Activated T-cell treated with anti-CD3 and anti-CD28 coated beads for 4 hours (primary cell): ENCODE measurements at places on chromosomes 6 and 20.

GRCh38 chr6:129133770-129134192, 250.8 kb downstream of the LAMA2 start:
- no peak for DNase-seq

DNA sequence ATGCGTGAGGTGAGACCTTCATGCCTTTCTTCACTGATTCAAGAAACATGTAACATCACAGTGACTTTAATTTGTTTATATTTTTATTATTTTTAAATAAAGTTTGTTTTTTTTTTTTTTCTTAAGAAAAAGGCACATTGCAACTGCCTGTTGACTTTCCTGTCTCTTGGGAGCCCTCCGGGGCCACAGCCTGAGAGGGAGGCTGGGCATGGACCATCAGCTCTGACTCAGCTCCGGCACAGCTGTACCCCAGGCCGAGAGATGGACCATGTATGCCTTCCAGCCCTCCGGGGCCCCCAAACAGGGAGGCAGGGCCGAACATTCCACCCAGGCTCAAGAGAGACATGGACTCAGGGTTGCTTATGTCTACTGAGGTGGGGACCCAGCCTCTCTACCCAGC, 99.9 kb downstream of the NFATC2 start:
- DNase-seq: no peak

DNA sequence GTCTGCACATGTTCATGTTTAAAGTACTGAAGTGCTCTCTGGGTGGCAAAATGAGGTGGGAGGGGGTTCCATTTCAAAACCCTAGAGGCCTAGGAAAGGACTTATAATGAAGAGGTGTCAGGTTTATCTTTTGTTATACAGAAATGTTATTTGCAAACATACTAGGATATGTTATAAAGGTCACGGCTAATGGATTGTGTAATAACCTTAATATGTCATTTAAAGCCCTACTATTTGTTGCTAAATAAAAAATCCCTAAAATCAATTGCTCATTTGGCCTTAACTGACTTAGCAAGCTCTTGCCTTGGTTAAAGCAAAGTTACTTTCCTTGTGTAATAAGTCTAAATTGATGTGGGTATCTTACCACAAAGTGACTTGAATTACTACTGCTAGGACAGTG, 8.8 kb downstream of the NKX2-4 start:
- DNase-seq: no peak

GRCh38 chr20:9408422-9409300, 105.7 kb upstream of the LAMP5 start:
- DNase-seq: no peak

DNA sequence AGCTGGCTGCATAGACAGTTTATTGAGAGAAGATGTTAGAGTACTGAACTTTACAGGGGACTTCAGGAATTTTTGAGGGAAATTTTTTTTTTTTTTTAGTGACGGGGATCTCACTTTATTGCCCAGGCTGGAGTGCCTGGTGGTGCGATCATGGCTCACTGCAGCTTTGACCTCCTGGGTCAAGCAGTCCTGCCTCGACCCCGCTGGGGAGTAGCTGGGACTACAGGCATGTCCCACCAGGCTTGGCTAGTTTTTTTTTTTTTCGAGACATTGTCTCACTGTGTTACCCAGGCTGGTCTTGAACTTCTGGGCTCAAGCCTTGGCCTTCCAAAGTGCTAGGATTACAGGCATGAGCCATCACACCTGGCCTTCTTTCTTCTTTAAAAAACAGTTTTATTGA, 10.8 kb upstream of the EFCAB8 start:
- DNase-seq: no peak

DNA sequence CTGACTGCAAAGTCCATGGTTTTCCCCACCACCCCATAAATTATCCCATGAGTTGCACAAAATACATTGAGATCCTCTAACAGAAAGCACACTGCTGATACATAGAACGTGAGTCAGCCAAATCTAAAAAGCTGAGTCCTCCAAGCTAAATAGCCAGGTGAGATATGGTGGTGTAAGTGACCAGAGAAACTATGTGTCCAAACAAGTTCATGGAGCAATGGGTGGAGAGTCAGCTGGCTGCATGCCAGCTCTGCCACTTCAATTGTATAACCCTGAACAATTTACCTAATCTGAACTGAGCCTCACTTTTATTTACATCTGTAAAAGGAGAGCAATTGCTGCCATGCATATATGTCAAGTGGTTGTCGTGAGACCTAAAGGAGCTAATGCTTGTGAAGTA, 9.7 kb downstream of the SNAP25 start:
- no peak for DNase-seq

GRCh38 chr6:10968776-10969175, 75.3 kb downstream of the ELOVL2 start:
- DNase-seq: no peak

DNA sequence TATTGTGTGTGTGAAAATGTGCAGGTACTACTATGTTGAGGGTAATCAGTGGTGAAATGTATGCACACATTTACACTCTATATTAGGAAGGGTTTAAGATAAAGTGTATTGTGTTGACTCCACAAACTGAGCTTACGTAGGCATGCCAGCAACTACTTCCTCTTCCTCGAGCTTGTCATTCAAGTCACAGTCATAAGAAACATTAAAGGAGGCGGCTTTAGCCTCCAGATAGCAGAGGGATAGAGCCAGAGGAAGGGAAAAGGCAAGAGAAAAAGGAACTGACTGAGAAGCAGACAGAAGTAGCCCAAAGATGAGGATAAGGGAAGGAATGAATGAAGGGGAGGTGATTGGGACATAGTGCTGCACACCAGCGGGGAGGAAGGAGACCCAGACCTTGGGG, 55.2 kb downstream of the SMLR1 start:
- DNase-seq: no peak

DNA sequence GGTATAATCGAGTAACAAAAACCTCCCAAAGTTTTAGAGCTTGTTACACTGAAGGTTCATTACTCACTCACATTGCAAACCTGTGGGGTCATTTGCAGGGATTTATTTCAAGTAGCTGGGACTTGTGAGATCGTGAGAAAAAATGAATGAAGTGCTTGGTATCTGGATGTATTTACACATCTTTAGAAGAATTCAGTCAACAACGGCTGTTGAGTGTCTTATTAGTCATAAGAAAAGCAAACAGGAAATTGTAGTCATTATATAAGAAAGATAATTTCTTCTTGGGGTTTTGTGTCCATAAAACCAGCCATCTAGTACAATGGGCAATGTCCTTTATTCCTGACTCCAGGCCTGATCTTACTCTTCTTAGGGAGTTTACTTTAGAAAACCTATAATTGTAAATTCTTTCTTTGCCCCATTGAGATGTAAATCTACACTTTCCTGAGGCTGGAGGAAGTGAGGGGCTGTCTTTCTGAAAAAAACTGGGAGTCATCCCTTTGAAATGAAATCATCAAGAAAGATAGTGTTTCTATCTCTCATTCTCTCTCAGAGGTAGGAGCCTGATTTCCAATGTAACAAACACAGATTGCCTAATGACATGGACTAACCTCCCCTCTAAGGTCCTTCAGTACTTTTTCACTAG, 202.5 kb upstream of the ASCC3 start:
- no peak for DNase-seq

DNA sequence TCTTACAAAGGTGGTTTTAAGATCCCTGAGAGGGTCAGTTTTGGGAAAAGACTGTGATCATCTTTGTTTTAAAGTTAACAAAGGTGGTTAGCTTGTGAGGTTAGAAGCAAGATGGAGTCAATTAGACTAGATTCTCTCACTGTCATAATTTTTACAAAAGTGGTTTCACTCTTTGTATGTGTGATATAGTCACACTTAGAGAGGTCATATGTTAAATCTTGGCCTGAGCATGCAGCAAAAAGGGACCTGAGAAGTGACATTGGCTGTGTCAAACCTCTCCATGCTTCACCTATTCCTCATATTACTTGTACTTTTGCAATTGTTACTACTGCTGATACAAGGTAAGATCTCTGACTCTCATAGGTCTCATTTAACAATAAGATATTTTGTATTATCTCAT, 368.0 kb downstream of the TBC1D32 start:
- DNase-seq: no peak

DNA sequence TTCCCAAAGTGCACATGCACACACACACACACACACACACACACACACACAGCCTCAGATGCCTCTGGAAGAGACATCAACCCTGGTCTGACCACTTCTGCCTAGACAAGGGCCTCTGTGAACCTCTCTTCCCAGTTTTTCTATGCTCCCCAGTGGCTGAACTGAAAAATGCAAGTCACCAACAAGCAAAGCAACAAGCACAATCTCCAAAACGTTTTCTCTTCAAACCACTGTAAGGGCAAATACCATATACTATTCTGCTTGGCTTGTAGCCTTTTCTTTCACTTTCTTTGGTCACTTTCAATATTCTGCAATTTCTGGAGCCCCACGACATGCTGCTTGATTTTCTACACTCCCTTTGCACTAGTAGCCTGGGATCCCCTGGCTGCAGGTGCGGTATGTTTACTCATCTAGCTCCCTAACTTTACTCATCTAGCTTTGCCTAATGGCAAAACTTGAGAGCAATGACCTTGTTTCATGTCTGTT, 121.4 kb upstream of the DST start:
- no peak for DNase-seq

- no peak for DNase-seq
Observed at GRCh38 chr6:71602385-71603007, 283.9 kb upstream of the RIMS1 start.

GRCh38 chr20:60255866-60256265, 297.6 kb downstream of the CDH26 start:
- DNase-seq: no peak

- DNase-seq: no peak
Observed at GRCh38 chr6:56833127-56833791, 121.6 kb upstream of the BEND6 start.

GRCh38 chr20:18578581-18578980, 9.3 kb upstream of the DTD1 start:
- DNase-seq: no peak

GRCh38 chr20:20837574-20838021, 125.2 kb upstream of the RALGAPA2 start:
- DNase-seq: no peak

DNA sequence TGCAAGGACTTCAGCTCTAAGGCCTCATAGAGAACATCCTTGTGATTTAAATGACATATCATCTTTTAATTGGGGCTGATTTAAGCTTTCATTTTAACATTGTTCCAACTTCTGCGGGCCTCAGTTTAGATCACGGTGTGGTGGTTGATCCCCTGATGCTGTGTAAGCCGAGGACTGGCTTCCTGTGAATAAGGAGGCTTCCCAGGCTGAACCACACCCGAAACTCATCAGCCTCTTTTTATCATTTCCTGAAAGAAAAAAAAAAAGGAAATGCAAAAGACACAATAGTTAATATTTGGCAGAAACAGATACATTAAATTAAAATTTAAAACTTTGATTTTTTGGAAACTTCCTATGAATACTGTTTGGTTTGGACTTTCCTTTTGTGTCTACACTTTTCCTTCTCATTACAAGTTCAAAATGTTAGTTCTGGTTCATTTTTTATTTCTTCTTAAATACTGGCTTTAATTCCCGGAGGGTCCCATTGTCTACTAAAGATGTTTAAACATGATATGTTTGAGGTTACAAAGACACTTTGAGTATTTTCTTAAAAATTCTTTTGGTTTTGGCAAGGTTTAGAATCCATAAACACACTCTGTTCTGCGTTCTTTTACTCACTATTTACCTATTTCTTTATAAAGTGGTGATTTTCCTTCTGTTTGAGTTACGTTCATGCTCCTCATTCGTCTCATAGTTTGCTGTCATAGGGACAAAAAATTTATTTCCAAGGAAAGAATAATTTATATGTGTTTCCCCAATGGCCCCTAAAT, 230.0 kb upstream of the SULF2 start:
- DNase-seq: no peak

- no peak for DNase-seq
Observed at GRCh38 chr6:128483472-128484135, 36.8 kb downstream of the PTPRK start.

DNA sequence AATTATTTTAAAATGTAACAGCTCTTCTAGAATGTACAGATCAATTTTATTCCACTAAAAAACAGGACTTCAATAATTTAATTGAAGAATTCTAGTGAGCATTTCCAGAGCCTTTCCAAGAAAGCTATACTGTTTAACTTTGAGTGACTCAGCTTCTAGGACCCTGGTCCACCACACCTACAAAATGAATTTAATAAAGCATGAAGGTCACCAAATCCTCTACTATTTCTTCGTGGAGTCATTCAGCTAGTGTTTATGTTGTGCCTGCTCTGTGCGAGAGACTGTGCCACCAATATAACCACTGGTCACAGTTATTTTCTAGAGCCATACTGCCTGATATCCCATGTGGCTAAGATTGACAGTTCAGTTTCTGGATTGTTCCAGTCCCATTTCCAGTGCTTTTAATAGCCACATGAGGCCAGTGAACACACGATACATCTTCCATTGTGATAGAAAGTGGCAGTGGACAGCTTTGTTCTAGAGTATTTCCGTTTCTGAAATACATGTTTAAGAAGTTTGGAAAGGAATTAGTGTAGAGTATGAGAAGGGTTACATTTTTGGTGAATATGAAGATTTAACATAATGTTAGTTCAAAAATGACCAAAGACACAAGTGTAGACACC, 160.7 kb downstream of the MTHFD1L start:
- no peak for DNase-seq

DNA sequence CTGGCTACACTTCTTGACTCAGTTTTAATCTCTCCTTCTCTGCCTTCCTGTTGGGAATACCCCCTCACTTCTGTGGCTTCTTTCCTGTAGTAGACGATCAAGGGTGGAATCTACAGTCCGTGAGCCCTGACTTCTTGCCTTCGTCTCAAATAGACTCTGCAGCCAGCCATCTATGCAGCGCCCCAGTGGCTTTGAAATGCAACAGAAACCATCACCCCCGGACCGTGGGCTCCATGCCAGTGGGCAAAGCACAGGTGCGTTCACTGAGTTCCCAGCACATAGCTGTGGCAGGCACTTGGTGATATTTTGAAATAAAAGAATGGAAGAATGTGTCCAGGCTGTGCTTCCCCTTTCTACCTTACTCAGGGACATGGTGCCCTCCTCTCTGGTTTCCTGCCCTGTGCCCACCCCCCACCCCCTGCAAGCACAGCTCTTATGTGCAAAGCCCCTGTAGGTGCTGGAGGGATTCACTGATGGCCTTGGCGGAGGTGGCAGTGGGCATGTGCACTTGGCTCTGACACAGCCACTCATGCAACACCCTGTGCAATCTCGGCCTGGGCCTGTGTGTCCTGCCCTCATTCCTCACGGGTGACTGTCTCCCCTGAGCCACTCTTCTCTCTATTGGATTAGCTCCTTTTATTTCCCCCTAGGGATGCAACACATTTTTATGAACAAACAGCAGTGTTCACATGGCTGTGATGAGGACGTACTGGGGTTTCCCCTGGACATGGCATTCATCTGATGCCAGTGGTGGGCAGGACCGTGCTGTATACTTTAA, 5.5 kb upstream of the CDSN start:
- DNase-seq: no peak
